ENCODE measurements at places on chromosomes 13 and 19.

DNA sequence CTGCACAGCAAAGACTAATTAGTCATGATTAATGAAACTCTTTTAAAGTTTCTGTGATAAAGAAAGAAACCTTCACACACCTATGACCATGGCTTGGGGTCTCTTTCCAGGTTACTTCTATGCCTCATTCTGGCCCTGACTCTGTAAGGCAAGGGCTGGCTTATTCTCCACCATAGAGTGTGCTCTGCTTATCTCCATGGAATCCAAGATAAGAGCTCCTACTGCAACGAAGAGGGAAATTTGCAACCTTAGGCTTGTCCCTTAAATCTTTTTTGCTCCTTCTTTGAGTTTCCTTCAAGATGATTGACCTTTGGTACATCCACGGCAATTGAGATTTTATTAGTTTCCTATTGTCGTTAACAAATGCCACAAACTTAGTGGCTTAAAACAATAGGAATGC is 239.9 kb downstream of the SPRY2 start:
- DNase-seq, result no peak

- no peak for DNase-seq
Observed at GRCh38 chr19:28785971-28786370, 427.0 kb downstream of the UQCRFS1 start.

DNA sequence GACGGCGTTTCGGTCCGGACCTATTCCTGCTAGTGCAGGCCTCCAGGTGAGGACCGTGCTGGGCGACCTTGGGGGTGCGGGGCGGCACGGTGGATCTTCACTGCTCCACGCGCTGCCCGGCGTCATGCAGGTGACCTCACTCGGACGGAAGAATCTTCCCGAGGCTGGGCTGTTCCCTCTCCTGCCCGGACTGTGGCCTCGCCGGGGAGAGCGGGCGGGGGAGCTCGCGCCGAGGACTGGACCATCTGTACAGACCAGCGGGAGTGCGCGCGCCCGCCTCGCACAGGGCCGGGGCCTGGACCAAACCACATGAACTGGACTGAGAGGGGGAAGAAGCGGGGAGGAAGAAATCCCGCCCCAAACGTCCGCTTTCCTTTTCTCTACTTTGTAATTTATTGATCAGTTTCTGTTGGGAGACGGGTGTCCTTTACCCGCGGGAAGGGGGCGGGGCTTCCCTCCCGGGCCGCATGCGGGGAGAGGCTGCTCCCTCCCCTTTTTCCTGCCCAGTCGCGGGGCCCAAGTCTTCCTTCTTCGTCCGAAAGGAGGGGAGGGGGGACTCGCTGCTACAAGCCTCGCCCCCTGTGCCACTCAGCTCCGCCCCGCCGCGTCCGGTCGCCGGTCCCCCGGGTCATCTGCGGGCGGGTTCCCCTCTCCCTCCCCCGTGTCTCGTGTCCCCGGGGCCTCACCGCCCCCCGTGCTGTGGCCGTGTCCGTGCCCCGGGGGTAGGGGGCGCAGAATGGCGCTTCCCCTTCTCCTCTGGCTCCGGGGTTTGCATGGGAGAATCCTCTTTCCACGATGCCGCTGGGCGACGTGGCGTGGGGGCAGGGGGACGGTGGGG is 4.9 kb downstream of the HRC start:
- DNase-seq, result peak; percentile 80

DNA sequence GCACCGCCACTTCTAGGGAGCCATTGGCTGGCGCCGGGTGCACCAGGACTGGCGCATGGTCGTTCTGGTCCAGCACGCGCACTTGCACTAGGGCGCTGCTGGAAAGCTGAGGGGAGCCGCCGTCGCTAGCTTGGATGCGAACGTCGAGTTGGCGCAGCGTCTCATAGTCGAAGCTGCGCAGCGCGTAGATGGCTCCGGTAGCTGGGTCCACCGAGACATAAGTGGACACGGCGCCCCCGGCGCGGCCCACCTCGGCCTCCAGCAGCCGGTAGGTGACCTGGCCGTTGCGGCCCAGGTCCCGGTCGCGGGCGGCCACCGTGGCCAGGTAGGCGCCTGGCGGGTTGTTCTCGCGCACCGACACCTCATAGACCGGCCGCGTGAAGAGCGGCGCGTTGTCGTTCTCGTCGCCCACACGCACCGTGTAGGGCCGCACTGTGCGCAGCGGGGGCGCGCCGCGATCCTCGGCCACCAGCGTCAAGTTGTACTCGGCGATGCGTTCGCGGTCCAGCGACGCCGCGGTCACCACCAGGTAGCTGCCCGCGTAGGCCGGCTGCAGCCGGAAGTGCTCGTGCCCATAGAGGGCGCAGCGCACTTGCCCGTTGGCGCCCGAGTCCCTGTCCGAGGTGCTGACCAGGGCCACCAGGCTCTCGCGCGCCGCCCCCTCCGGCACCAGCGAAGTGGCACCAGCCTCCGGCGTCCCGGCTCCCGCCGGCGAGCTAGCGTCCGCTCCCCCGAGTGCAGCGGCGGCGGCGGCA is 1.7 kb downstream of the PCDH8 start:
- no peak for DNase-seq

DNA sequence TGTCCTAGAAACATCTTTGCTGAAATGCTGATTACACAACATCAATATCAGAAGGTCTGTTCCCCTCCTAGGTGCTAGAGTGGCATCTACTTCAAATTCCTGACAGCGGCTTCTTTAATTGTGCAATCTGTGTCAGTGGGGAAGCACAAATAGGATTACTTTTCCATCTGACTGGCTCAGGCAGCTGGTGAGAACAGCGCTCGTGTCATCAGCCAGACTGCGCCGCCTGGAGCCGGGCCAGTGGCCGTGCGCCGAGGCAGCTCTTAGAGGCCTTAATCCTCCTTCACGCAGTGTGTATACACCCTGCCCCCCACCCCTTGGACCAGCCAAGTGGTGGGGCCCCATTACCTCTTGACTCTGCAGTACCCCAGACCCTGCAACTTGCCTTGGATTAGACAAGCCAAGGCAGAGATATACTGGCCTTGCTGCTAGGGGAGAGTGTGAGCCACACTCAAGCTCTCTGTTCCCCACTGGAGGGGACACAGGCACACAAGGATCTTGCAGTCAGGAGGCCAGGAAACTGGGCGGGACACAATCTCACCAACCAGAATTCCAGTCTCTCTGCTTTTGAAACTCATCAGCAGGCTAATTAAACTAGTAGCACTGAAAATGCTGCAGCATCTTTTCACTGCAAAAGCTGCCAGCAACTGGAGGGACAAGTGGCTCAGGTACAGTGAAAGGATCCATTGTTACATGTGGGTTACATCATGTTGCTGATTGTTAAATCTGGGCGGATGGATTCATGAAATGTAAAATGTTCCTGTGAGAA is 48.9 kb upstream of the EPHX3 start:
- DNase-seq, result peak; percentile 70

DNA sequence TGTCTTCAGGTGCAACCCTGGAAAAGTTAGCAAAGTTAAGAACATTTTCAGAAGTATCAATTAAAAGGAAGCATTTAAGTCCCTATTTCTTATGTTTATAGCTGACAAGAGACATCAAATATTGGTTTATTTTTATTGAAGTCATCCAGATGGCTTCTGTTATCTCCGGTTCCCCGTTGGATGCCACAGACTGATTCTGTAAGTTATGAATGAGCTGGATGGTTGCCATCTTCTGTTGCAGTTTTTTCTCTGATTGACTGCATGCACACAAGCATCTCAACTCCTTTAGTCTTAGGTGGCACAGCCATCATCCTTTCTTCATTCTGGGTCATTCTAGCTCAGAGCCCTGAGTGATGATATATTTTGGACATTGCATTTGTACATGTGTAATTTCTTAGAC is 10.6 kb upstream of the OXGR1 start:
- no peak for DNase-seq

- DNase-seq, result no peak
Observed at GRCh38 chr13:51770160-51770559, 33.8 kb downstream of the DHRS12 start.
